Activated CD4-positive, CD25-positive, alpha-beta regulatory T cell treated with anti-CD3 and anti-CD28 coated beads, Interleukin-2, amount 50 U/mL, for 72 hours (primary cell): ENCODE measurements at places on chromosomes 5 and 9.

- no peak for DNase-seq
These were observed 212.1 kb downstream of the IZUMO3 start for GRCh38 chr9:24333629-24334028.

DNA sequence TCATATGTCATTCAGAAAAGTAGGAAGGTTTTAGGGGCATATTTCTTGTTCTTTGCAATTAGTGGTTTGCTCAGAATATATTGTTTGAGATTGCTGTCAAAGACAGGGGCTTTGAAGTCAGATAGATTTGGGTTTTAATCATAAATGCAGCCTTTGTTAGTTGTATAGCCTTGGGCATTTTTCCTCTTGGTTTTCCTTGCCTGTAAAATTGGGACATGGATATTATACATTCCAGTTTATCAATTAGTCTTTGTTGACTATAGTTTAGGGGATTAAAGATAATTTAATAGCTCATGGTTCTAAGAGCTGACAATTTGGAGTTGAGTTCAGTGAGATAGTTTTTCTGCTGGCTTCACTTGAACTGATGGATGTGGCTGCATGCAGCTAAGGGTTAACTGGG, 88.9 kb downstream of the DMAC1 start:
- no peak for DNase-seq

DNA sequence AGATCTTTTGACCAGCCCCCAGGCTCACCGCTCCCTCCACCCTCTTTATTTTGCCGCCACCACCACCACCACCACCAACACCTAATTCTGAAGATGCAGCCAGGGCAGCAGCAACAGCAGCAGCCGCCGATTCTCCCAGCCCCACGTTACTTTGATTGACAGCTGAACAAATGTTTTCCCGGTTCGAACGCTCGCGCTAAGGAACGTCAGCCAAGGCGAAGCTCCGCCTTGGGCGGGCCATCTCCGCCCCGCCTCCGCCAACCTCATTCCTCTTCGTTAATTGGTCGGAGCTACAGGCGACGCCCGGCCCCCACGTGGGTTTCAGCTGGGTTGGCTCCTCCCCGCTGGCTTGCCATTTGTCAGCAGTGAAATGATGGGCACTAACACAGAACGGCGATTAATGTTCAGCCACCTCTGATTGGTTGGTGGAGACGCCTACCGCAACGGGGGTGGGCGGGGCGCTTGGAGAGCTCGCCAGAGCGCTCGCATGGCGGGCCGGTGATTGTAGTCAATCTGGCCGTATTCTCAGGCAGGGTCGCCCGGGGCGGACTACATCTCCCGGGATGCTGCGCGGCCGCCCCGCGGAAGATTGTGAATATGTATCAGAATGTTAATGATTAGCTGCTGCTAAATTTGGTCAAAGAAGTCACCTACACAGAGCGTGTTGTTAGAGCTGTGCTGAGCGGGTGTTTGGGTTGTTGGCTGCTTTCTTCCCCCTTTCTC, at the start of gene TLE4:
TSS of gene TLE4 (plus strand) at position 657 of the 723 bp plus-strand sequence. CDS start 826 bp downstream, outside the sequence.
- peak; percentile 97 for DNase-seq

DNA sequence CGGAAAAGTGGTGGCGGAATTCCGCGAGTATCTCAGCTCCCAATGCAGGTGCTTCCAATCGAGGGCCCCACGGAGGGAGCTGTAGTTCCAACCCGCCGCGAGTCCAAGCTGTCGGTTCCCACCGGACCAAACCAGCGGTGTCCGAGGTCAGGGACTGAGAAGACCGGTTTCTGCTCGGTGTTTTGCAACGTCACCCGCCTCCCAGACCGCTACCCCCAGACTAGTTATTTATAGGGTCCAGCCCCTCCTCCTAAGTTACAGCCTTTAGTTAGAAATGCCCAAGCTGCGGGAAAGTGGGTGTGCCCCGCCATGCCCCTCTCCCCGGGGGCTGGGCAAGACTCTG, 677 bp upstream of the MYORG start:
- DNase-seq, result no peak

DNA sequence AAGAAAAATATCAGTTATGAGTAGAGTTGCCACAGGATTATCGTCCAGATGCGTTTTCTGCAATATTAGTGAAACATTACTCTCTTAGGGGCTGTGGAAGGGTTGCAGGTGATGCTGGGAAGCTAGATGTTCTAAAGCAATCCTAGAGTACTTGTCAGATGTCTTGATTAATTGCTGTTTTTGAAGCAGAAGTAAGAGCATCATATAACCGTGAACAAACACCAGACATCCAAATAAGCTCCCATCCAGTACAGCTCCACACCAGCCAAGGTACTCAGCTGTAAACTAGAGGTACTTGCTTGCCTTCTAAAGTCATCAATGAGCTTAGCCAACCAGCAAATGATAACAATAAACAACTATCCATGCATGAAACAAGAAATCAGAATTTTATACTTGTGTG, 131.1 kb downstream of the ST8SIA4 start:
- DNase-seq, result no peak

DNA sequence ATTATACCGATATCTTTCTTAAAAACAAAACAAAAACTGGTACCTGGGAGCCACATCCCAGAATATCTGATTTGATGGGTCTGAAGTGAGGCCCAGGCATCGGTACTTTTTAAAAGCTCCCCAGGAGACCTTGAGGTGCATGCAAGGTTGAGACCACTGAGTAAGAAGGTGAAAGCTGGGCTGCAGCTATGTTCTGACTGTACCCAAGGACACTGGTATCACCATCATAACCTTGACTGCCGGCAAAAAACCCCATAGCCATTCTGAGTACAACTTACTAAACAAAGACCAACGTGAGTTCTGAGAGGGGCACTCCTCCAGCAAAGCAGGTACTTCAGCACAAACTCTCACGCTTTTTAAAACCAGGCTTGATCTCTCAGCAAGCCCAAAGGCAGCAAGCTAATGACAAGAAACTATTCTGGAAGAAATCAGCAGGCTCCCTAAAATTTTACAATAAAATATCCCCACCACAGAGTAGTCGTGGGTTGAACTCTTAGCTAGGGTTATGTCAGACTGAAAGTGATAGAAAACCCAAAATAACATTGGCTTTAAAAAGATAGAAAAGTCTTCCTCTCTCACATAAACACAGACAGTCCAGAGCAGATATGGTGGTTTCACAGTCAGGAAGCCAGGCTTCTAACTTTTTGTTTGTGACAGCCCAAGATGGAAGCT, 263.9 kb downstream of the SAXO1 start:
- no peak for DNase-seq

DNA sequence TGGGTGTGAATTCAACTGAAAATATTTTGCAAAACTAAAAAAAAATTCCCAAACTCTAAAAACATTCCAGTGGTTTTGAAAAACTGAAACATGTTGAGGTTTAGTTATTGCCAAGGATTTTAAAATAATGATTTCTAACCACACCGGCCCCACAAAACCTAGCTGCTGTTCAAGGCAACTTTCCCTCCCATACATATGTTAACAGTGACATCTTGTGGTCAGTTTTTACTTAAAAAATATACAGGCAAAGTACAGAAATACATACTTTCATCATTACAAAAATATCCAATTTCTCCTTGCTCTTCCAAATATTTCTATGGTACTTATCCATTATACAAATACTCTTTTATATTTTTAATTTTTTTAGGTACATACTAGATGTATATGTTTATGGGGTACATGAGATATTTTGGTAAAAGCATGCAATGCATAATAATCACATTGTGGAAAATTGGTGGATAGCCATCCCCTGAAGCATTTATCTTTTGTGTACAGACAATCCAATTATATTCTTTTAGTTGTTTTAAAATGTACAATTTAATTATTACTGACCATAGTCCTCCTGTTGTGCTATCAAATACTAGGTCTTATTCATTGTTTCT, 34.4 kb upstream of the MRPS30 start:
- no peak for DNase-seq

- no peak for DNase-seq
These were observed 34.2 kb downstream of the ABLIM3 start for GRCh38 chr5:149175346-149176105.

- DNase-seq, result no peak
These were observed 212.4 kb downstream of the TRIM32 start for GRCh38 chr9:116899337-116900006.

DNA sequence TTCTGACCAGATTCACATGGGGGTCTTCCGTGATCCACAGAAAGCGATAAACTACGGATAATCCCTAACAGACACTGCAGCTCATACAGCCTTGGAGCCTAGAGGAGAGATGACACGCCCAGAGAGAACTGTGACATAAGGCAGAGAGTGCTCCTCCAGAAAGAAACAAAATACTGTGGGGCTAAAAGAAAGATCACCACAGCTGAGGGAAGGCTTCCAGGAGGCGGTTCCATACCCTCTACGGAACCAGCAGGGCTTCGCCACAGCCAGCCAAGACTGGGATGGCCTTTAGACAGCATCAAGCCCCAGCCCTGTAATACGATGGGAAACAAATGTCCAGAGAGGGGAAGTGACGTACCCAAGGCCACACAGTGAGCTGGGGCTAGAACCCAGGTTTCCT, 19.3 kb downstream of the GPX3 start:
- no peak for DNase-seq

- DNase-seq, result no peak
These were observed 54.0 kb upstream of the HSPB3 start for GRCh38 chr5:54401515-54401914.

GRCh38 chr5:60699609-60700415, at the start of gene DEPDC1B:
TSS of gene DEPDC1B (minus strand) at chr5:60700166. CDS start at chr5:60700093, 73 bp downstream.
- DNase-seq, result peak; percentile 84

DNA sequence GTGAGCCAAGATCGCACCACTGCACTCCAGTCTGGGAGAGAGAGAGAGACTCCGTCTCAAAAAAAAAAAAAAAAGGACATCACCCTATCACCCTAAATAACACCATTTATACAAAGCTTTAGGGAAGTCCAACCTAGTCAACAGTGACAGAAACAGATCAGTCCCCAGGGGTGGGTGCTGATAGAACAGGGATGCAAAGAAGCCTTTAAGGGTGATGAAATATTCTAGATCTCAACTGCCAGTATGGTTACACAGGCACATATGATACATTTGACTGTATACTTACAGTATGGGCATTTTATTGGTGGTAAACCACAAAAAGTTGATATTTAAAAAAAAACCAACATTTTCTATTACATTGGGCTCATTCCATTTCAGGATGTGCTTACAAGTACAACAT, 4.8 kb downstream of the RETREG1 start:
- no peak for DNase-seq

GRCh38 chr5:10690460-10691440, 70.3 kb downstream of the DAP start:
- DNase-seq, result no peak

GRCh38 chr5:77366717-77367500, 125.2 kb downstream of the WDR41 start:
- DNase-seq, result no peak

DNA sequence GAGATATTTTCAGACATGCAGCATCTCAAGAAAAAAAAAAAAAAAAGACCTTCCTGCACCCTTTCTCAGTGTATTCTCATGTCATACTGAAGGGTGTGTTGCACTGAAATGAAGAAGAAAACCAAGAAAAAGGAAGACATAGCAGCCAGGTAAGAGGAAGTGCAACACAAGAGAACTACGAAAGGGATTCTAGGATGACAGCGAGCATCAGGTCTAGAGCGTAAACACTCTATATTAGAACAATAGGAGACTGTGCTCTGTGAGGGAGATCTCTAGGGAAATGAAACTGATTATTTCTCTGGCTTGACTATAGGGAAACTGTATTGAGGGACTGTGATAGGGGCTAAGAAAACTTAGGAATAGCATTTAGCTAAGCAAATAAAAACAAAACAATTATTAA, 30.0 kb downstream of the BTF3 start:
- no peak for DNase-seq

DNA sequence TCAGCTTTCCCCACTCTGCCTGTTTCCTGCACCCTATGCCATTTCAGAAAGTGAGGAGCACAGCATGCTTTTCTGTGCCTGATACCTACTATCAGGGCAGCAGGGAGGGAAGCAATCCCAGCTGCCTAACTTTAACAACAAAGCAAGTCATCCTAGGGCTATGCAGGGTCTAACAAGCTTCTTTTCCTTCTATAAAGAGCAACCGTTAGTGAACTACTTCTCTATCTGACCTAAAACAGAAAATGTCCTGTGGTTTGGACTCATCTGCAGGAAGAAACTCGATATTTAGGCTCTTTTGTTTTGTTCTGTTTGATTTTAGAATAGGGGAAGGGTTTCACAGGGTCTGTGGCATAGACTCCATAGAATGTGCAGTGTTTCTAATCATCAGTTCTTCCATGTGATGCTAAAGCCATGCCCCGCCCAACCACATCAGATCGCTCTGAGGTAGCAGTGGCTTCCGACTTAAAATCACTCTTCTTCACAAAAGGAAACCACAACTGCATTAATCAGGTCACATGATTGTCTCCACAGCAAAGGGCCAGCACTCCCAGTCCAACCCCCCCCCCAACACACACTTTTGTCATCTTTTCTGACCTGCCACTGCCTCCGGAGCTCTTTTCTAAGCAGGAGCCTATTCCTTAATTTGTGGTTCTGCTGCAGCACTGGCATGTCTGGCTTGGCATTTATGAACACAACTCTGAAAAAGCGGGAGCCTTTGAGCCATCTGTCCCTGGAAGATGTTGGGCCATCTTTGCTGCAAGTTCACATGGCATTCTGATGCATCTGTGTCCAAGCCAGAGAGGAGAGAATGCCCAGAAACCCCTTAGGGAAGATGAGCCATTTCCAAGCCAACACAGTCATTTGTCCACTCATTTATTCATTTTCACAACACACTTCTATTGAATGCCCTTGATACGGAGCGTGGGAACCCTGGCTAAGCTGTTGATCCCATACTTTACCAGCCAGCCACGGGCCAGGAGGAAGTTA, 71.6 kb downstream of the CFAP90 start:
- DNase-seq, result no peak

GRCh38 chr9:4152876-4153275, 147.0 kb downstream of the GLIS3 start:
- no peak for DNase-seq
